T-helper 2 cell treated with Interferon-gamma antibody and Interleukin-4, amounts not matched to agents 5 μg/mL and 100 μg/mL, for 36 hours (primary cell): ENCODE measurements at places on chromosomes 4 and X.

- no peak for DNase-seq
These were observed 154.4 kb downstream of the SHROOM3 start for GRCh38 chr4:76589402-76589801.

DNA sequence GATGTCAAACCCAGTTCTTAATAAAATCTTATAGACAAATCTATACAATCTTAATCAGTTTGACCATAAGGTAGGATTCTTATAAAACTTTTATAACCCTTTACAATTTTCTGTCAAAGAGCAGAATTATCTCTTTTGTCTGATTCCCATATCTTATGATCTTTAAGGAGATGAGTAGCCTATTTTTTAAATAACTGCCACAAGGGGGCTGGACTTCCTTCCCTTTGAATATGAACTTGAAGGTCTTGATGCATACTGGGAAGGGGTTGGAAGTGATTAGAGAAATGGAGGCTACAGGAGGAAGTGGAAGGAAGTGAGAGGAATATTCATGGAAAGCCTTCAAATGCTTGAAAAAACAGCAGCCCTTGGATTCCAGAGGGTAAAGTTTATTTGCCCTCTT, 111.1 kb downstream of the APOOL start:
- no peak for DNase-seq

GRCh38 chr4:114040319-114041116, 61.1 kb upstream of the ARSJ start:
- DNase-seq, result no peak

GRCh38 chrX:24294619-24295018, 19.2 kb downstream of the SUPT20HL2 start:
- DNase-seq, result peak; percentile 6

DNA sequence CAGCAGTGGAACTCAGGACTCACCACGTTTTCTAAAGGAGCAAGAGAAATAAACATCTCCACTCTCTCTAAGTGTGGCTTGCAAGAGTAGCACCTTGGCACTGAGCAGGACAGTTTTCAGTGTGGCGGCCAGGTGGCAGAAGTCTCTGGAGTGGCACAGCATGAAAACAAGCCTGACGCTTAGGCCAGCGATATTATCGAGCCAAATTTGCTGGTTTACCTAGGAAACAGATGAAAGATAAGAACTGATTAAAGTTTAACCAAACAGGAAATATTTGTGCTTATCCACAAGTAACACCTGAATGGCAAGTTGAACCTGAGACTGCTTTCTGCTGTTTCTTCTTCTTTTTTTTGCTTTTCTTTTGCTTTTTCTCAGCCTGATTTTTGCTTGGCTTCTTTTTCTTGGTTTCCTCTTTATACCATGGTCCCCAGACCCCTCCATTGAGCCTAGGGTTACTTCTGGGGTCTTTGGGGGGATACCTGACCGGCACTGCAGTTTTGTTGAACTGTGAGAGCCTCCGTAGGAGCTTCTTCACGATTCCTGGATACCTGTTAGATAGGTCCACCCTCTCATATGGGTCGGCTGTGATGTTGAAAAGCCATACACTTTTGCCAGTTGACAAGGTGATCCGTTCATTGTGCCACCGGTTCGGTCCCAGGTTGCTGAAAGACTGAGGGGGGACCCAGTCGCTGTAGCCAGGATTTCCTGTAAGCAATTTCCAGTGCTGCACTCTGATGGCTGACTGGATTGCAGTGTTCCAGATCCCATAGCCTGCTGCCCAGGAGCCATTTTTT, 77.3 kb downstream of the ARSJ start:
- DNase-seq, result peak; percentile 33

DNA sequence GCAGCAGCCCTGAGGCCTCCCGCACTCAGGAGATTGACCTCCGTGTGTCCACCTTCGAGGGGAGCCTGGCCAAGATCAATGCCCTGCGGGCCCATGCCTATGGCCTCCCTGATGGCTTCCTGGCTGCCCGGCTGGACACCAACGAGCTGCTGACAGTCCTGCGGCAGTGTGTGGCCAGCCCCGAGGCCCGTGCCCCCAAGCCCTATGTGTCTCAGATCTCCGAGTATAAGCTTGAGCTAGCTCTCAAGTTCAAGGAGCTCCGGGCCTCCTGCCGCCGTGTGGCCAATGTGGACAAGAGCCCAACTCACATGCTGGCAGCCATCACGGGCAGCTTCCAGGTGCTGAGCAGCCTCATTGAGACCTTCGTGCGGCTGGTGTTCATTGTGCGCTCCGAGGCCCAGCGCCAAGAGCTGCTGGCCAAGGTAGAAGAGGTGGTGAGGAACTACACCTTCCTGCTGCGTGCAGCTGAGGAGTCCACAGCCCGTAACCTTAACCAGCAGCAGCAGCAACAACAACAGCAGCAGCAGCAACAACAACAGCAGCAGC, 25.5 kb upstream of the PRPS1 start:
- DNase-seq, result no peak

DNA sequence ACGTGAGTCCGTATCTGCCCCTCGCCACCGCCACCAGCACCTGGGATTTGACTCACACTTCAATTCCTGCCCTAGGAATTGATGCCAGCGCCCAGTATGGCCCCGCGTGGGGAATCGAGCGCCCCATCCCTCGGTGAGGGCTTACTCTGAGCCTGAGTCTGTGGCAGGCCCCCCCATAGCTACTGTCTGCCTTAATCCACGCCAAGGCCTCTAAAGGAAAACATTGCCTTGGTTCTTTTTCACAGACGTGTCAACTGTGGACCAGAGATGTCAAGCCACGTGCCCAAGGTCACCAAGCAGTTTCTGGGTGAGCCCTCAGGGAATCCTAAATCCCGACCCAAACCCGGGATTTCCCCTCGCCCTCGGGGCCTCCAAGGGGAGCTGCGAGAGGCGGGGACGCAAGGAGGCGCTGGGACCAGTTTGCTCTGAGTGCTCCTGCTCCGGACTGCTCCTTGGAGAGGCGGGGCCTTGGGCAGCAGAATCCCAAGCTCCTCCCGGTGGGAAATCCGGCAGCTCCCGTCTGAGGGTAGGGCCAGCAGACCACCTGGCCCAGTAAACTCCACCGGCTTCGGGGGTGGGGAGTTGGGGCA, 12.9 kb downstream of the MSX1 start:
- DNase-seq, result no peak

DNA sequence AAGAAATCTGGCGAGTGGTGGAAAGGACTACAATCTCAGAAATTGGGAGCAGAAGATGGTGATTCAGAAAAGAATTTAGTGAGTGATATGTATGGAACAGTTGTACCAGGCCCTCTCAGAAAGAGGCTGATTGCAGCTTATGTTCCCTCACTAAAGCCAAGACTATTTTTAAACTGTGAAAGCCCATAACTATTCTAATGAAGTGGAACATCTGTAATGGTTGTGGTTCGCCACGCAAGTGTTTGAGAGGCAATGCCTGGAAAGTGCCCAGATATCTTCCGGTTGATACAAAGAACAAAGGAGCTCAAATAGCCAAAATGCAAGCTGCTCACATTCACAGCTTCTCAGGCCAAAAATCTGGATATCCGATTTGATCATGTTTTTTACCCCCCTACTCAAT, 1250.7 kb downstream of the RAPGEF2 start:
- no peak for DNase-seq

GRCh38 chr4:182724414-182724813, 192.8 kb downstream of the DCTD start:
- DNase-seq, result no peak

DNA sequence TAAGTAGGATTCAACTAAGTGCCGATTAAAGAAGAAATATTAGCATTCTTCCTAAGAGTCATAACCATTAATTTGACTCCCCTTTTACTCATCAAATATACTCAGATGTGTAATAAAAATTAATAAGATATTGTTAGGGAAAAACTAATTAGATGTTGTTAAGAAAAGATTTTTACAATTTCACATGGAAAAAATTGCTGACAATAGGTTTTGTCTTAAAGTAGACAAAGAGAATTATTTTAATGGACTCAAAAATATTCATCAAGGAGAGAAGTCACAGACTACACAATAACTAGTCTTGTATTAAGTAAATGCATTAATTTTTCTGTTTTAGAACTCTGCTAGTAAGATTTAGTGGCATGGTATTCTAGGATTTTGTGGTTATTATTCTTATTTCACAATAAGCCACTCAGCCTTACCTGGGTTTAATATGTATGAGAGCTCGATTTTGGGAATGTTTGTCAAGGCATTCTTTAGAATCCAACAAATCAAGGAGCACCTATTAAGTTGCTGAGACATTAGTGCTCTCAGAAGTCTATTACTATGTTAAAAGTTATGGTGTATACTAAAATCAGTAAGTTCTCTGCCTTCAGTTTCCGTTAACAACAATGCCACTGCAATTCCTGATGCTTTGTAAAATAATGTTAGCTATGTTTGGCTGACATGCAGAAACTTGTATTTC, 110.2 kb upstream of the UGT8 start:
- DNase-seq, result no peak

GRCh38 chrX:55867181-55867651, 149.7 kb downstream of the RRAGB start:
- DNase-seq, result no peak

DNA sequence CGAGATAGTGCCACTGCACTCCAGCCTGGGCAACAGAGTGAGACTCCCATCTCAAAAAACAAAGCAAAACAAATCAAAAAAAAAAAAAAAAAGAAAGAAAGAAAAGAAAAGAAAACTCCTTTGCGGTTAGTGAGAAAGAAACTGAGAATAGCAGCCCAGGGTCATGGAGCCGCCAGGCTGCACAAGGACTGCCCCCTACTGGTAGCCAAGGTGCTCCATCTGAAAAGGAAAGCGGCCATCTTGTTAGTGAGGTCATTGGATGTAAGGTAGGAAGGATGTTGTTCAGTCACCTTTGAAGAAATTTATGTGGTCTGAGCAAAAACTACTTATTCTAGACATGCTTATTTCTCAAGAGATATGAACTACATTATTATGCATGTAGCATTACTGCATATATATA, 660.6 kb upstream of the TENM3 start:
- DNase-seq, result no peak

DNA sequence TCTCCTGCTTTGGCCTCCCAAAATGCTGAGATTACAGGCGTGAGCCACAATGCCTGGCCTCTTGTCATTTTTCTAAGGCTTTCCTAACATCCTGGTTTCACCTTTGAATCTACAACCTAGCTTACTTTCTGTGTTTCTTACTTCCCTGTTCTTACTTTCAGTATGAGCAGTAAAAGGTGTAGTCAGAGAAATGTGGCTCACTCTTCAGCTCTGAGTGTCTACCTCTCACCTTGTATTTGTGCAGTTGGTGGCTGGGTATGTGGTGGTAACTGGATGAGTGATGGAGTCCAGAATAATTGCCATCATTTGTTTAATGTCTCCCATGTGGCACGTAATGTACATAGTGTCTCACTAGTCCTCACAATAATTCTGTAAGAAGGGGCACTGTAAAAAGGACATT, 19.1 kb upstream of the CXCL11 start:
- DNase-seq, result peak; percentile 41

DNA sequence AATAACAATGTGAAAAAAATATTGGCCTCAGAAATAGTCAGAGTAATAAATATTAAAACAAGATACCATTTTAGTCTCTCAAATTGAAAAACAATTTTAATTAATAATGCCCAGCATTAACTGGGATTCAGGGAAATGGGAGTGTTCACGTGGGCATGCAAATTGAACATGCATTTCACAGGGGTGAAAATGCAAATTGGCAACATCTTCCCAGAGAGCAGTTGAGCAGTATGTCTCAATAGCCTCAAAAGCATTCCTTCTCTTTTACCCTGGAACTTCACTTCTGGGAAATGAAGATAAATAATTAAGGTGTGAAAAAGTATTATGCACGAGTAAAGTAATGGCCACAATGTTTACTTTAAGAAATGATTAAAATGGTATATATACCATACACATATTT, 21.3 kb downstream of the NOX1 start:
- no peak for DNase-seq

DNA sequence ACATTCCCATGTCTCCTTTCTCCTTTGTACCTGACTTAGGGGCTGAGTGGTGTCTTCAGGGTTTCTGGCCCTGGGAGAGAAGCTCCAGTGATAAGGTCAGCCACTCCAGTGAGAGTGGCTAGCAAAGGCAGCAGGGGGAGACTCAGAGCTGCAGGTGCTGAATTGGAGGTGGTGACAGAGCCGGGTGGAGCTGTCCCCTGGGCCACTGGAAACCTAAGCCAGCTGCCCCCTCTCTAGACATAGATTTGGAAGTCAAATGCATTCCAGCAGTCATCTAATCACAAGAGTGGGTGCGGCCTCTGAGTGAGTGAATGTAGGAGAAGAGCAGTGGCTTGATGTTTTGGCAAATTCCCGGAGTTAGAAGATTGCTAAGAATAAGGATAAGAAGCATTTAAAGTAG, 28.5 kb downstream of the TRIM2 start:
- DNase-seq, result no peak

- no peak for DNase-seq
These were observed 173.9 kb upstream of the PGRMC2 start for GRCh38 chr4:128461291-128462102.
